ENCODE measurements at places on chromosomes 12 and 14.
A peak's percentile ranks its signal among the peaks of the same experiment; 100 is the strongest.

GRCh38 chr12:30746190-30746589 lies 8.6 kb downstream of the CAPRIN2 start:
- no peak for DNase-seq

- peak; percentile 10 for DNase-seq
Observed at GRCh38 chr12:57837864-57838562, 8.5 kb downstream of the CTDSP2 start.

DNA sequence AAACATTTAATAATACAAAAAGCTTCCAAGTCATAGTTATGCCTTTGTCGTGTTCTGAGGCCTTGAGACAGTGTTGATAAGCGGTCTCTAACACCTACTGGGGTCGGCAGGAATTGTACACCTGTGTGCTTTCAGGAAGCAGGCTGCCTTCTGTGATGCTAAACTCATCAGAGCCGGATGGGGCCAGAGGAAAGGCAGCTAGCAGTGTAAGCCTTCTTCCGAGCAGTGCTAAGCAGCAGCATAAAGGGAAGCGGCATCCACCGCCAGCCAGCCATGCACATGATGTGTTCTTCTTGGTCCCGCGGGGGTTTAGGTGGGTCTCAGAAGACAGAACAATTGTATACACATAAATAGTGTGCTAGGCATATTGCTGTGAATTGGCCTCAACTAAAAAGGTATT lies 159.3 kb downstream of the SLC15A4 start:
- no peak for DNase-seq

GRCh38 chr12:132204793-132205270 lies 60.6 kb downstream of the NOC4L start:
- no peak for DNase-seq

- no peak for DNase-seq
Observed at GRCh38 chr12:52398176-52398575, 8.0 kb downstream of the KRT82 start.

- DNase-seq = peak; percentile 51
Observed at GRCh38 chr12:72346363-72346944, 74.3 kb downstream of the TRHDE start.

GRCh38 chr14:36827861-36828260 lies 166.2 kb downstream of the PAX9 start:
- DNase-seq = no peak

- DNase-seq = no peak
Observed at GRCh38 chr14:20470603-20470901, 1.3 kb downstream of the PNP start.

DNA sequence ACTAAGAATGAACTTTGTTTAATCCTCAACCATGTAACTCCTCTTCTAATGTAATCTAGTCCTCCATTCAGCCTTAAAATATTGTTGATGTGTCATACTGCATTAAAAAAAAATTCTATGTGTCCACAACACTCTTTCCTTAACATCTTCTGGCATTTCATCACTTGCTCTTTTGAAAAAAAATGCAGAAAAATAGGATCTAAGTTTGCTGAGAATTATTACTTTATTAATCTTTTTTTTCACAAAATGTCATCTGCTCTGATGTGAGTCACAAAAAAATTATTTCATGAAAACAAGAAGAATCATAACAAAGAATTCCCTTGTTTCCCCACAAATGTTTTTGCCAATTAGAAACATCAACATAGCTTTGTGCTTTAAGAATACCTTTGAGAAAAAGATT lies 410.1 kb upstream of the MGAT4C start:
- no peak for DNase-seq

GRCh38 chr14:52150162-52150561 lies 81.3 kb upstream of the NID2 start:
- no peak for DNase-seq

GRCh38 chr12:131917139-131917710 lies 11.9 kb upstream of the PUS1 start:
- DNase-seq = no peak

DNA sequence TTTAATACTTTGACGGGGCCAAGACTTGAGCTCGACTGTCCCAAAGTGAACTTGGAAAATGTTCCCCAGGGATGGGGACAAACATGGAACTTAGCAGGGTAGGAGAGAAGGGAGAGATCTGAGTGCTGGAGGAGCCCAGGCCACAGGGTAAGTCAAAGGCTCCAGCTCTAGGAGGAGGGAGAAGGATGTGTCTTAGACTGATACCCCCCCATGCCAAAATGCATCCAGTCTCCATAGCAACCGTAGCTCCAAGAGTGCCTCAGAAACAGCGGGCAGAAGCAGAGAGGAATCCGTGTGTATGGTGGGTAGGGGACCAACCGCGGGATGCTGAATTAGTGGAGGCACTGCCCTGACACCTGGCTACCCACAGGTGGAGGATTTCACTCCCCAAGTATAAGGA lies 845 bp upstream of the AGAP2 start:
- no peak for DNase-seq

- DNase-seq = no peak
Observed at GRCh38 chr12:52798671-52799504, 3.0 kb upstream of the KRT3 start.

DNA sequence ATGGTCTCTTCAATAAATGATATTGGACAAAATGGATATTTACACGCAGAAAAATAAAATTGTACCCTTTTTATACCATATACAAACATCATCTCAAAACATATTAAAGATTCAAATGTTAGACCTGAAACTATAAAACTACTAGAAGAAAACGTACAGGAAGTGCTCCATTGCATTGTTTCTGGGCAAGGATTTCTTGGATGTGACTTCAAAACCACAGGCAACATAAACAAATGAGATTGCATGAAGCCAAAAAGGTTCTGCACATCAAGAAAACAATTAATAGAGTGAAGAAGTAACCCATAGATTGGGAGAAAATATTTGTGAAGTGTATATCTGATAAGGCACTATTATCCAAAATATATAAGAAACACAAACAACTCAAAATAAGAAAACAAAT lies 812.4 kb downstream of the NRXN3 start:
- DNase-seq = no peak

- no peak for DNase-seq
Observed at GRCh38 chr14:69554500-69554899, 20.2 kb downstream of the CCDC177 start.

DNA sequence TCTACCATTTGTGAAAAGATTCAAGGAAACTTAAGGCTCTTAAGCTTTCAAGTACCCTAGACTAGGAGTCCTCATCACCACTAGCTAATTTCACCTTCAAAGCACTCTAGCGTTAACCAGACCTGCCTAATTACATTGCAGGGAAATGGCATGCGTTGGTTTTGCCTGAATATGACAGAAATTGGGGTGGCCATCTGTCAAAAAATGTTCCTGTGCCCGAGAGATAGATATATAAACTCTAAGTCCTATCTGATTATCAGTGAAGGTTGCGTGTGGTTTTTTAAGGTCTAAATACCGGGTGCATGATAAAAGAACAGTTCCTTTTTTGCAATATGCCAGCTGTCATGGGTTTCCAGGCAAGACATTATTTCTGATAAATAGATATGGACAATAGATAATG lies 48.3 kb downstream of the SPRING1 start:
- DNase-seq = no peak

GRCh38 chr12:121789233-121789781 lies 4.2 kb downstream of the RHOF start:
- no peak for DNase-seq
